ENCODE measurements at places on chromosomes 11 and 22.

- no peak for DNase-seq
Measured at GRCh38 chr11:119445850-119446249, 22.9 kb upstream of the THY1 start.

- no peak for DNase-seq
Measured at GRCh38 chr11:124751741-124752470, at the start of gene VSIG2. Gene VSIG2, minus strand, starts transcription at chr11:124752255. Its CDS starts 118 bp downstream, at chr11:124752137.

- DNase-seq = no peak
Measured at GRCh38 chr11:33691066-33691864, 9.4 kb downstream of the C11orf91 start.

DNA sequence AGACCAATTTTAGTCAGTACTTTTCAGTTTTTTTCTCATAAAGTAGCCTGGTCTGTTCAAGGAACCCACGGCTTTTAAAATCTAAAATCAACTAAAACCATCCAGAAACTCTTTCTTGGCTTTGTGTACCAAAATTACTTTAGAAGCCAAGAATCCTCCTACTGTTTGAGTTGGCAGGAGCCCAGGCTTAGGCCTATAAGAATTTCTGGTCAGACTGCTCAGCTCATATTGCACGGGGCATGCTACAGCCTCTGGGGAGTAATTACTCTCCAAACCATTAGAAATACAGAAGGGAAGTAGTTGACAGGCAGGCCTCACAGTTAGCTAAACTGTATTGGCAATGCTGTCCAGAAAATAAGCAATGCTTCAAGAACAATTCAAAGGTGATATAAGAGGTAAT is 1862.9 kb upstream of the RAG2 start:
- DNase-seq = no peak

DNA sequence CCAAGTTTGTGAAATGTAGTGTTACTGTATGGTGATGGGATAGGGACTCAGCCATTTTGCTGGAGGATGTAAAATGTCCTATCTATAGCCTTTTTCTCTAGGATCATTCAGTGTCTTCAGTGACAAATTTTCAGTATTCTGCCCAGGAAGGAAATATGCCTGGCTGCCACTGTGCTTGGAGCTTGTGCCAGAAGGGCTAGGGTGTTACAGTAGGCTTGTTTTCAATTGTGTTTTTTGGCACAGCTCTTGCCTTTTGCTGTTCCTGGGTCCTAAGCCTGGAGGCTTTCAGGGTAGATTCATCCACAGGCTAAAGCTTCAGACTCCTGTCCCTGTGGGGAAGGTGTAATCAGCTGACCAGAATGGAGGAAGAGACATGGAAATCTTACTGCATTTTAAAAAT is 22.0 kb upstream of the PHOX2A start:
- DNase-seq = no peak

GRCh38 chr11:46047520-46047919 is 73.7 kb downstream of the PHF21A start:
- DNase-seq = no peak

GRCh38 chr11:79019975-79020374 is 420.9 kb downstream of the TENM4 start:
- no peak for DNase-seq

- no peak for DNase-seq
Measured at GRCh38 chr11:129067454-129067853, 124.7 kb downstream of the ARHGAP32 start.

- DNase-seq = no peak
Measured at GRCh38 chr11:122637541-122637940, 18.0 kb upstream of the UBASH3B start.

GRCh38 chr22:47768027-47768426 is 1005.6 kb downstream of the TBC1D22A start:
- DNase-seq = no peak

DNA sequence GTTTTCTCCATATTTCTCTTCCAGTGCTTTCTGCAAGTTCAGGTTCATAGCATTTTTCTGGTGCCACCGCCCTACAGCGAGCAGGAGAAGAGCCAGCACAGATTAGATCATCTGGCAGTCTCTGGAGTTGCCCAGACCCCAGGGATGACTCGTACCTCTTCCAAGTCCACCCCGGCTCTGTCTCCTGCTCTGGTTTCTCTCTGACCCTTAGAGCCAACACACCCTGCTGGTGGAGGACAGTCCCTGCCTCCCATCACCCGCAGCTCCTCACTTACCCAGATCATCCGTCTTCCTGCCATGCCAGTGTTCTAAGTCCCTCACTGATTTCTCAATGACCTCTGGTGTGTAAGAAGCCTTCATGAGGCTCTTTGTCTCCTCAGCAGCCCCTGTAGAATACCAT is 28.0 kb downstream of the TST start:
- no peak for DNase-seq

GRCh38 chr11:111668980-111669379 is 66.7 kb downstream of the SIK2 start:
- DNase-seq = no peak

- no peak for DNase-seq
Measured at GRCh38 chr22:49786976-49787706, 40.5 kb downstream of the BRD1 start.

DNA sequence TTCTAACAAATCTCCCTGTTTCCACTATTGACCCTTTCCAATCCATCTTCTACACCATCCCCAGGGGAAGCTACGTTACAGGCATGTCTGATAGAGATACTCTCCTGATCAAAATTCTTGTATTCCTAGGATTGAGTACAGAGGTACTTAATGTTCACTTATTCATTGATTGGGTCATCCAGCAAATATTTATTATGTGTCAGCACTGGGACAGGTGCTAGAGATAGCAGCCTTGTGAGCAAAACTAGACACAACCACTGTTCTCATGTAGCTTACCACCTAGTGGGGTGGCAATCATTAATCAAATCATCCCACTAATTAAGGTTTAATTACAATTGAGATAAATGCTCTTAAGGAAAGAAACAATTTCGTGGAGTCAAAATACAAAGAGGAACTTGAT is 9.4 kb upstream of the RTCB start:
- no peak for DNase-seq

GRCh38 chr11:58067685-58068084 is 36.9 kb downstream of the OR6Q1 start:
- no peak for DNase-seq

DNA sequence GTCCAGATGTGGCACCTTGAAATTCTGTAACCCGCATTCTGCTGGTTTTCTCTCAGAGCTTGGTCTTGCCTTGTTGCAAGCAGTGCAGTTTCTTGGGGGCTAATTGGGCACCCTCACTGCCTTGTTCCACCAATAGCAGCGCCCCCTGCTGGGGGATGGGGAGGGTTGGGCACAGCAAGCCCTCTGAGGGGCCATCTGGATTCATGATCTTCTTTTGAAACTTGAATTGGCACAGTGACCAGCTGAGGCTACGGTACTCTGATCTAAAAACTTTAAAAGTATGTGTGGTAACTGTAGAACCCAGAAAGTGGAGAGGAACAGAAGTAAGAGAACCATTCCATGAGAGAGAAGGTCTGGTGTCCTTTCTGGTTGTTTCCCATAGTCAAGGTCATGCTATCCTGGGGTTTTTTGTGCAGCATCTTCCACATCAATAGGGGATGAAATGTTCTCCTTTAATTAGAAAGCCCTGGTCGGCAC is 64.2 kb downstream of the MED15 start:
- DNase-seq = no peak

GRCh38 chr11:63915961-63916836 is 765 bp downstream of the RCOR2 start:
- DNase-seq = no peak

- DNase-seq = no peak
Measured at GRCh38 chr22:42243802-42244060, 26.7 kb downstream of the TCF20 start.

GRCh38 chr11:10405865-10406592 is 49.0 kb upstream of the AMPD3 start:
- peak; percentile 63 for DNase-seq

DNA sequence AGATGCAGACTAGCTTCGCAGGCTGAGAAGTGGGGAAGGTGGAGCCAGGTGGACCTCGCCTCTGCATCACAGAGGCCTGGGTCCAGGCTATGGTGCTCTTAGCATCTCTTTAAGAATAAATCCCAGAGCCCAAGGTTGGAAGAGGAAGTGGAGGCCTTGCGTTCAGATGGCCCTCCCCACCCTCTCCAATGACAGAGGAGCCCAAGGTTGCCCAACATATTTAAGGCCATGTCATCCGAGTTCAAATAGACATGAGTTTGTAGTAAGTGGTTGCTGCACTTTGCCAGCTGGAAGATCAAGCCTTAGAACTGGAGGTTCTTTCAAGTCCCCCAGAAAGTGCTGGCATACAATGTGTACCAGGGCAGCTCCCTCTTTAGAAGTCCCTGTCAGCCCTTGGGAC is 47.1 kb upstream of the HORMAD2 start:
- DNase-seq = no peak

DNA sequence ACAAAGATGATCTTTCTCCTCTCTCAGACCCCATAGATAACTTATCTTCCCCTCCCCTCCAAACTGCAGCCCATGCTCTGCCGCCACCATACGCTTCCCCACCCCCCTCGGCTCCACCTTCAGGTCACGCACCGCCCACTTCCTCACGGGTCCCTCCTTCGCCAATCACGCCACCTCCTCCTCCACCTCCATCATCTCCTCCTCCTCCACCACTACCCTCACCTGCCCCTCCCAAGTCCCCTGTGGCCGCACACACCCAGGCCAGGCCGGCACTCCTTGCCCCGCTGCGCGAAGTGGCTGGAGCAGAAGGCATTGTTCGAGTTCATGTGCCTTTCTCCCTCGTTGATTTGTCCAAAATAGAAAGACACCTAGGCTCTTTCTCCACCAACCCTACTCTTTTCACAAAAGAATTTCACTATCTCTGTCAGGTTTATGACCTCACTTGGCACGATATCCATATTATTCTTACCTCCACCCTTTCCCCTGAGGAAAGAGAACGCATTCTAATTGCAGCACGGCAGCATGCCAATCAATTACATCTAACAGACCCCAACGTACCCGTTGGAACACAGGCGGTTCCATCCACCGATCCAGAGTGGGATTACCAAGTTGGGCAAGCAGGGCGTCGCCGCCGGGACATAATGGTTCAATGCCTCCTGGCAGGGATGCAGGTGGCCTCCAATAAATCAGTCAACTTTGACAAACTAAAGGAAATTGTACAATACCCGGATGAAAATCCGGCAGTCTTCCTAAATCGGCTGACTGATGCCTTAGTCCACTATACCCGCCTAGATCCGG is 12.3 kb upstream of the OR56A3 start:
- DNase-seq = no peak

GRCh38 chr11:120739780-120740179 is 228.2 kb downstream of the GRIK4 start:
- no peak for DNase-seq

DNA sequence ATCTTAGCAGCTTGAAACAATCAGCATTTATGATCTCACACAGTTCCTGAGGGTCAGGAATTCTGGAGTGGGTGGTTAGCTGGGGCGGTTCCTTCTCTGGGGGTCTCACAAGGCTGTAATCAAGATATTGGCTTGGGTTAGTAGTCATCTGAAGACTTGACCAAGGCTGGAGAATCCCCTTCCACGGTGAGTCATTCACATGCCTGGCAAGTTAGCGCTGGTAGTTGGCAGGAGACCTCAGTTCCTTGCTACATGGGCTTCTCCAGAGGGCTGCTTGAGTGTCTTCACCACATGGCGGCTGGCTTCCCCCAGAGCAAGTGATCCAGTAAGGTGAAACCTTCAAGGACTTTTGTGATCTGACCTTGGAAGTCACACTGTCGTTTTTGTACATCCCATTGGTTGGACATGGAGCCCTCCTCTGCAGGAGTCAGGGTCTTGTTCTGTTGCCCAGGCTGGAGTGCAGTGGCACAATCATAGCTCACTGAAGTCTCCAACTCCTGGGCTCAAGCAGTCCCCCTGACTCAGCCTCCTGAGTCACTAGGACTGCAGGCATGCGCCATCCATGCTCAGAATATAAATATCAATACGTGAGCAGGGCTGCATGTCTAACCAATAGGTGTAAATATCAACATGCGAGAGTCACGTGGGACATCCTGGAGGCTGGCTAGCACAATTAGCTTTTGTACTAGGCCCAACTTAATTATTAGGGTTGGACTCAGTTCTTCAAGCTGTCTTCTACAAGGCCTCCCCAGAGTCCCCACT is 7.2 kb upstream of the NIPSNAP1 start:
- no peak for DNase-seq

DNA sequence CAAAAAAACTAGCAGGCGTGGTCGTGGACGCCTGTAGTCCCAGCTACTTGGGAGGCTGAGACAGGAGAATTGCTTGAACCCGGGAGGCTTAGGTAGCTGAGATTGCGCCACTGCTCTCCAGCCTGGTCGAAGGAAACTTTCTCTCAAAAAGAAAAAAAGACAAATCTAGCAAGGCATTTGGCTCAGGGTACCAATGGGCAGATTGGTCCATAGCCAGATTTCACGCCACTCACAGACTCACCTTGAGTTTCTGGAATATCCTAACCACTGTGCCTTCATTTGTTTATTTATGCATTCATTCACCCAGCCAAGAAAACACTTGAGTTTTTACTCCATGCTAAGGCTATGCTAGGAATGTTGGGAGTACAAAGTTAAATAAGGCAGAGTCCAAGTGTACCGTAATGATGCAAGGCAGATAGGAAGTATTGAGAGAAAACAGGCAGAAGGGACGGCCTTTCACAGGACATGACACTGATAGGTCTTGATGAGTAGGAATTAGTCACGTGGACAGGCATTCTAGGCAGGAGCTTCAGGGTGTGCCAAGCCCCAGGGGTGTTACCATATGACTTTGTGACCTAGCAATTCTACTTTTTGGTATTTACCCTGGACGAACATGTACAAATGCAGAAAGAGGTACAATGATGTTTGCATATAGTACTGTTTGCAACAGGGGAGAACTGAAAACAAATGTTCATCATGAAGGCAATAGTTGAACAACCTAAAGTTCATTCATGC is 3.0 kb upstream of the PACSIN3 start:
- DNase-seq = no peak
